ENCODE measurements at places on chromosomes 3 and 15.

DNA sequence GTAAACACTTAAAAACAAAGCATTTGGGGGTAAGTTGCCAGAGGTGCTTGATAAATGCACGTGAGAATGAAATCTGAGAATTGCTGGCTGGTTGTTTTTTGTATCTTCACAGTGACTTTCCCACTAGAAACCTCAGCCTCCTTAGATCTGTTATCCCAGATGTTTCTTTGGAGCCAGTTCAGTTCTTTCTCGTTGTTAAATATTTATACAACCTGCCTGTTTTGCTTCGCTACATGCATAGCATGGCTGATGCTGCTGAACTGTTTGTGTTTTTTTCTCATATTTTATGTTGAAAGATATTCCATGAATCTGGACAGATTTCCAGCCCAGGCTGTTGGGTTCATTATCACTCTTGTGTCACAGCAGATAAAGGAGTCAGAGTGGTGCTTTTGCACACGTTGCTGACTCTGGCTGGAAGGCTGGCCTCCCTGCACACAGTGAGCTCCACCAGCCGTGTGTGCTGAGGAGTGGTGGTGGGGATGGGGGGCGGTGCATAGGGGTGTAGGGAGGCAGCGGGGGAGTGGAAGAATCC, 80.2 kb downstream of the ARNT2 start:
- peak; percentile 23 for DNase-seq

DNA sequence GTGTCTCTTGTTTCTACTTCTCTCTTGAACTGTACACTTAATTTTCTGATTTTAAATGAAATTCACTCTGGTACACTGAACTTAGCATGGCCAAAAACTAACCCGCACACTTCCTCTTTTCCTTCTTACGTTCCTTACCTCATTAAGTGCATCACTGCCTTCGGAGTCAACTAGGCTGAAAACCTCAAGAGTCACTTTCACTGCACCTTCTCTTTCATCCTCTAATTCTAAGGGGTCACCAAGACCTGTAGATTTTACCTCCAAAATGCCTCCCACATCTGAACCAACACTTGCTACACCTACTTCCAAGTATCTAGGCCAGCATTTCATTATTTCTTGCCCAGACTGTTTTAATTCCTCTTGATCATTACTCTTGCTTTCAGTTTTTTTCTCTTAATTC, 6.6 kb downstream of the CBLB start:
- no peak for DNase-seq

GRCh38 chr15:74340150-74340549, 27.3 kb downstream of the CYP11A1 start:
- no peak for DNase-seq

DNA sequence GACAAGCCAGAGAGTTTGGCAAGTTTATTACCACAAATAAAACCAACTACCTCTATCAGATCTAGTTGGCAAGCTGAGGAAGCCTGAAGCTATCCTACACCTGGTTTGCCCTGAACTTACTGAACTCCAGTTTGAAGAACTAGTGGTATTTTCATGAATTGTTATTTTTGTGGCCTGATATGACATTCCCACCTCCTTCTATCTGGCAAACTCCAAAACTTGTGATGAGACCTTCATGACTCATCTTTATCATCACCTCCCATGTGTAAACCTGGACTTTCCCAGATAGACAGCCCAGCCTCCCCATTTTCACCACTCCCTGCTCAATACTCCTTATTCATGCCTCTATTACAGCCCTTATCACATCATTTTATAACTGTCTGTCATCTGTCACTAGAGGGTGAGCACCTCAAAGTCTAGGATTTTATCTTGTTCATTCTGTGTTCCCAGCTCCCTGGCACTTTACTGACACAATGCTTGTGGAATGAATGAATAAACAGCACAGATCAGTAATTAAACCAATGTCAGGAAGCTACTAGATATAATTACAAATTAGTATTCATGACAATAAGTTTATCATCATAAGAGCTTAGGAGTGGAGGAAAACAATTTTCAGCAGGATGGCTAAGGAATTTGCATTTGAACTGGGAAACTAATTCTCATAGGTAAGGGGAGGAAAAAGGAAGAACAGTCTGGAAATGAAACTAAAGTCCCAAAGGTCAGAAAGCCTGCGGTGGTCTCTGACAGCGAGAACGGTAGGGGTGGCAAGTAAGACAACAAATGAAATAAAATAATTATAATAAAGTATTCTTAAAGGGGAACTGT, 13.2 kb upstream of the TRANK1 start:
- DNase-seq: no peak

- DNase-seq: no peak
Measured at GRCh38 chr3:155149494-155149893, 69.4 kb downstream of the MME start.

GRCh38 chr3:125055913-125056745, at the start of gene HEG1:
Gene HEG1 (minus strand): TSS chr3:125055997. CDS start chr3:125055890, 107 bp downstream.
- no peak for DNase-seq

DNA sequence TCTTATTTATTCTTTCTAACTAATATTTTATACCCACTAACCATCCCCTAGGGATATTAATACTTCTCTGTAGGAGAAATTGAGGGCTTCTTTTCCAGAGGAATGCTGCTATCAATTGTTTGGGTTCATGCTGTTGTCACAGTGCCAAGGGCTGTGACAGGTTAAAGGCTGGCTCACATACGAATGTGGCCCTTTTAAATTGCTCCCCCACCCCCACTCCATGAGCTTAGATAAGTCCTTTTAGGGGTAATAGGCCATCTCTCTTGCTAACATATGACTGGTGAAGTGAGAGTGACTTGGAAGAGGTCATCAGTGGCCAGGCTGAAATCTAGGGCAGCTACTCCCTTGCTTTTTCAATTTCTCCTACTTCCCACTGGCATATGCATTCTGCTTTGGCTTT, 121.9 kb upstream of the DPH6 start:
- no peak for DNase-seq

GRCh38 chr3:72448858-72449257, 399.4 kb downstream of the SHQ1 start:
- DNase-seq: no peak

DNA sequence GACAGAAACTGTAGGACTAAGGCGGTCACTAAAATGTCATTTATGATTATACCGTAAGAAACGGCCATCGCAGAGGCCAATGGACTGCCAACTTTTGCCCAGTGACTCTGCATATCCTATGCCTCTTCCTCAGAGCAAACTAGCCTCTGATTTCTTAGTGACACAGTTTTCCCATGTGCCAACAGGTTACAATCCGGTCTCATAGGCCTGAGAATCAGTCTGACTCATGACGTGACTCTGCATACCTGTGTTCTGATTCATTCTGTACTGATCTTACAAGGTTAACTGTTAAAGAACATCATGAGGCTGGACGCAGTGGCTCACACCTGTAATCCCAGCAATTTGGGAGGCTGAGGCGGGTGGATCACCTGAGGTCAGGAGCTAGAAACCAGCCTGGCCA, 17.8 kb downstream of the RUBCN start:
- no peak for DNase-seq

DNA sequence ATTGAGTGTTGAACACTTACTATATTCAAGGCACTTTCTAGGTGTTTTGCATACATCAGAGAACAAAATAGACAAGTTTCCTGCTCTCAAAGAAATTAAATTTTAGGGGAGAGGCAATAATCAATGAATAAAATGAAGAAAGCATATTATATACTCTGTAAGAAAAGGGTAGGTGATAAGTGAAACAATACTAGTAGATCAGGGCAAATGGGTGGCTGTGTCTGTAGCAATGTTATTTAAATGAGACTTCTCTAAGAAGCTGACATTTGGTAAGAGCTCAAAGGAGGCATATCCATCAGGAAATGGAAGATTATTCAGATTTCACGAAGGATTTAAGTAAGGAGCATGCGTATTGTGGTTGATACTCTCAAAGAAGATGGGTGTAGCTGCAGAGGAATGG, 1291.6 kb downstream of the NSUN3 start:
- DNase-seq: no peak

DNA sequence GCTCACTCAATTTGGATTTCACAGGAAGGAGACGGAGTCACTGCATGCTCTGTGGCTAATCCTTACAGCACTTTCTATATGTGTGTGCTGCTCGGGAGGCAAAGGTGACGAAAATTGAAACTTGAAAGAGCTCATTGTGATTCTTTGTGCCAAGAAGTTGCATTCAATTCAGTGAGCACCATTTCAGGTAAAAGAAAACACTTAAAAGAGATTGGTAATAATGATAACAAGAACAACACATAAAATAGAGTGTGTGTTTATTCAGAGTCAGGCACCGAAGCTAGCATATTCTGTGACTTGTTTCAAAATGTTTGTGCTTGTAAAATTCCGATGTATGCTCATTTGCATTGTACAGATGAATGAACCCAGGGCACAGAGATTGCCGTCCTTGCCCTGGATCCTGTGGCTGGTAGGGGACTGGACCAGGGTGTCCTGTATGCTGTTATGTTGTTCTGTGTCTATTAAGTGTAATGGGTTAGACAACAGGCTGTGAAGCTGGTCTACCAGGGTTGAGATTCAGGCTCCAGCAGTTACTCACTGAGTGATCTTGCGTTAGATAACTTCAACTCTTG, 193.3 kb upstream of the PROK2 start:
- DNase-seq: no peak

DNA sequence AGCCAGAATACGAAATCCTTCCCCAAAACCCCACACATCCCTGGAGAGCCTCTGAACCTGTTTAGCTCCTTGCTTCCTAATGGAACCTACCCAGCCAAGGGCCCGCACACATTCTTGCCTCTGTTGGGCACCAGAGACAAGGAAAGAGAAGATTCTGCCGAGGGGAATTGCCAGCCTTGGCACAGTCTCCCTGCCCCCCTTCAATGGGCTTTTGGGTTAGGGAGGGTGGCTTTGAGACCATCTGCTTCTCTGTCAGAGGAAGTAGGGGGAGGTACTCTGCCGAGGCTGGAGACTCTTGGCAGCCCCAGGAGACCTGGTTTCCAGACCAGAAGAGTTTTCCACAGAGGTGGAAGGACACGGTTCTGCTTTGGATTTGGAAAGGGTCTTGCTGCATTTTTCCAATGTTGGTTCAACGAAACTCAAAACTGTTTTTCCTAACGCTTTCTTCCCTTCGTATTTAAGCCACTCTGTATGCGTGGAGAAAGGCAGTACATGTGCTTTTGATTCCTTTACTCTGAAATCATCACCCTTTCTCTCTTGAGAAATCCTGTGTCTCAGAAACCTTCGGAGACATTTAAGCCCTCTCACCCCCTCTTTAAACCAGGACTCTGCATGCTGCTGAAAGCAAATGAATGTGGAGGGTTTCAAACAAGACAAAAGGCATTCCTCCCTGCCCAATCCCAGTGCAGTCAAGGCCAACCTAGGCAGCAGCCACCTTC, 78.8 kb upstream of the PRR23C start:
- no peak for DNase-seq

GRCh38 chr15:34654625-34655024, 71.2 kb upstream of the GOLGA8B start:
- DNase-seq: no peak

DNA sequence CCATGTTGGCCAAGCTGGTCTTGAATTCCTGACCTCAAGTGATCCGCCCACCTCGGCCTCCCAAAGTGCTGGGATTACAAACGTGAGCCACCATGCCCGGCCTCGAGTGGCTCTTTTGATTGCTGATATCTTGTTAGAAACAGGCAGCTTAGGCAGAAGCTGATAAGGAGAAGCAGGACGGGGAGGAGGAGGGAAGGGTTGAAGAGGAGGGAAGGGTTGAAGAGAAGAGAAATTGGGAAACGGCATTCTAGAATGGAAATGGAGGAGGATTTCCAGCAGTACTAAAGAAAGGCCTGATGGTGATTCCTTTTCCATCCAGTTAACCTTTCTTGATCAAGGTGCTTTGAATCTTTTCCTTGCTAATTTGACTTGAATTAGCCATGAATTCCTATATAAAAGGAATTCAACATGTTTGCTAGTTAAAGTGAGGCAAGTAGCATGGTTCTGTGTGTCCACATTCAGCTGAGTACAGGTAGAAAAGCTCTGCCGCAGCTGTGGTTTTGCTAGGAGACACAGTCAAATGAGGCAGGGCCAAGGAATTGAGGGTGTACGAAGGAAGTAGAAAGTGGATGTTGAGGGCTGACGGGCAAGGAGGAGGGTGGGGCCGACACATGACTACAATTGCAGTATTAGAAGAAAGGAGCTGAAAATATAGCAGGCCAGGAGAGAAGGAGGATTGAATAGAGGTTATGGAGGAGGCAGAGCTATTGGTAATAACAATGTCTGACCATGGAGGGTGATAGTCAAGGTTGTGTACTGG, 27.2 kb upstream of the ATP1B3 start:
- DNase-seq: no peak

- no peak for DNase-seq
Measured at GRCh38 chr3:4302747-4303146, 422 bp upstream of the SETMAR start.

GRCh38 chr3:146653978-146654377, 48.8 kb upstream of the PLSCR5 start:
- DNase-seq: no peak

GRCh38 chr3:150346981-150347863, 60.9 kb upstream of the TSC22D2 start:
- no peak for DNase-seq

DNA sequence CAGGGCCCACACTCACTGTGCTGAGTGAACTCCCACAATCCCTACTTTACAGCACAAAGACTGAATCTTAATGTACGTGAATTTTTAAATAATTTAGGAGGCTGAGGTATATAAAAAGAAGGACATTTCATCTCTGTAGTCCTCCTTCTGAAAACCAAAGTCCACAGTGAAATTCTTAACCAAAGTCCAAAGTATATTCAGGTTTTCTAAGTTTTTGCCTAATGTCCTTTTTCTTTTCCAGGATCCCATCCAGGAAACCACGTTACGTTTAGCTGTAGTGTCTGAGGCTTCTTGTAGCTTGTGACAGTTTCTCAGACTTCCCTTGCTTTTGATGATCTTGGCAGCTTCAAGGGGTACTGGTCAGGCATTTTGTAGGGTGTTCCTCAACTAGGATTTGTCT, 44.5 kb downstream of the SCAP start:
- DNase-seq: no peak

- DNase-seq: no peak
Measured at GRCh38 chr15:65956307-65956706, 87.0 kb downstream of the RAB11A start.

- no peak for DNase-seq
Measured at GRCh38 chr3:43097400-43098080, 8.3 kb downstream of the POMGNT2 start.

DNA sequence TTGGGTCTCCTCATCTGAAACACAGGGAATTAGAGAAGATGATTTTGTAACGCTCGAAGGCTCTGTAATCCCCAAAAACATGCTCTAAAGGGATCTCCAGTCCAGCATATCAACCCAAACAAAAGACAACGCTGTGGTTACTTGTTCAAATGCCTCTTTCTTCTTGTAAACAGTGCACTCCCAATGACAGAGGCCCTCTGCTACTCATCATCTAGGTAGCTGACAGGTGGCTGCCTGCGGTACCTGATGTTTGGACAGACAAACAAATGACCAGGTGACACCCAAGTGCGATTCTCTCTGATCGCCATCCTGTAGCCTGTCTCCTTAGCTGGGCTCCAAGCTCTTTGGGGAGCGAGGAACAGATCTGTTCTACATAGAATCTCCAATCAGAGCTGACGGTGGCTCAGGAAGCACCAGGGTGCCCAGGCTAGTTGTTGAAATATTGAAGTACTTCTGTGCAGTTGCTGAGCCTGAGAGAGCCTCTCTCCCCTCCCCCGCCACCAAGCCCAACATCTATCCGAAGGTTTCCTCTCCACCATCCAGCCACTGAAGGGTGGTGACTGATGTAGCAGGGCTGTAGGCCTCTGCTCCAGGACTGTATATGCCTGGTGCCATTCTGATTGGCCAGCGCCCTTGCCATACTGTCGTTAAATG, 238.7 kb downstream of the XXYLT1 start:
- DNase-seq: peak; percentile 43
